ENCODE measurements at places on chromosomes 1 and 21. TPM values are rescaled to one million over a fixed set of nuclear protein-coding genes. Genes with fewer than 3 reads are reported as not detected.

DNA sequence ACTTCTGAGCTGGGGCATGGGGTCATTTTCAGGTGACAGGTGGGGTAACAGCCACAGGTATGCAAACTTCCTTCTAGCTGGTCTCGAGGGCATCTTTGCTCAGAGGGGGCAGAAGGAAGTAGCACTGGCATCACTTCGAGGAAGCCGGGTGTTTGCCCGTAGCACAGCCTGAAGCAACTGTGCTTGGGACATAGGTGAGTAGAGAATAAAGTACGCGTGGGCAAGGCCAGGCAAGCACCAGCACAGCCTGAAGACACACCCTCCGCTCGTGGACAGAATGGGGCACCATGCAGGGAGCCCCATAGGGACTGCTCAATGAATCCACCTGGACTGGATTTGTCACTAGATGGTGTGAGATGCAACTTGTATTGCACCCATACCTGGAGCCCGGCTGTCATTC, 167.1 kb downstream of the KCNJ6 start:
- no peak for DNase-seq

DNA sequence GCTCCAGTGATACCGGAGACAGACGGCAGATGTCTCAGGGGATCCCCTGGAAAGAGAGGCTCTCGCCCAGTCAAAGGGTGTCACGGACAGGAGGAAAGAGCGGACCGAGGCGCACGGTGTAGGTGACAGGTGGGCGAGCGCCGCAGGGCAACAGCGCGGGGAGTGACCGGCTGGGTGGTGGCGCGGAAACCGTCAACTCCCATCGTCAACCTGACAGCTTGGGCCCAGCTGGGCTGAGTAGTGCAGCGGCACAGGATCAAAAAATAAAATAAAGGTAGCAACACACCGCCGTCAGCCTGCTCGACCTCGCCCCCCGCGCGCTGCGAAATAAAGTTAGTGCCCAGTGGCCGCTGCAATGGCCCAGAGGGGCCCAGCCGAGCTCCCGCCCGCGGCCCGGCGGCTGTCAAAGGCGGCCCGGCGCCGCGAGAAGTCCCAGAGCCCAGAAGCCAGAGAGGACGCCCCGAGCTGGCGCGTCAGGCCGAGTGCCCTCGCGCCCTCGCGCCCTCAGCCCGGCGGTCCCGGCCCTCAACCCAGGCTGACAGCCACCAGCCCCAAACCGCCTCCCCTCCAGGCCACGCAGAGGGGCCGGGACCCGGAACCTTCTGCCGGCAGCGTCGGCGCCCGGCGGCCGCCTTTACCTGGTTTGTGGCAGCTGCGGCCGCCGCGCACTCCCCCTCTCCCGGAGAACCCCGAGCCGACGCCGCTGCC, at the start of gene LYST:
Gene LYST (minus strand): TSS at position 702 of the 708 bp plus-strand sequence. CDS start 36,489 bp downstream, outside the sequence.
- peak; percentile 20 for DNase-seq

DNA sequence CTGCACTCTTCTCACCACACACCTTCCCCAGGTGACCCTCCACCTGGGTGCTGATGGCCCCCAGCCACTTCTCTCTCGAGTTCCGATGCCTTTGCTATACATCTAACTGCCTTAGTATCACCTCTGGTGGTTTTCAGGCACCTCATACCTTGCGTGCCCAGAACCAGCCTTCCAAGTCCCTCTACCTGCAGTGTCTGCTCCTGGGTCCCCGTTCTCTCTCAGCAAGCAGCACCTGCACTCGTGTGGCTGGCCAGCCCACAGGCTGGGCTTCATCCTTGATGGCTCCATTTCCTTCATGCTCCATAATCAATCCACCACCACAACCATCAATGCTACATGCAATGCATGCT, 49.2 kb upstream of the EDN2 start:
- no peak for DNase-seq

GRCh38 chr21:31142600-31142999, 104.3 kb upstream of the KRTAP19-8 start:
- no peak for DNase-seq

DNA sequence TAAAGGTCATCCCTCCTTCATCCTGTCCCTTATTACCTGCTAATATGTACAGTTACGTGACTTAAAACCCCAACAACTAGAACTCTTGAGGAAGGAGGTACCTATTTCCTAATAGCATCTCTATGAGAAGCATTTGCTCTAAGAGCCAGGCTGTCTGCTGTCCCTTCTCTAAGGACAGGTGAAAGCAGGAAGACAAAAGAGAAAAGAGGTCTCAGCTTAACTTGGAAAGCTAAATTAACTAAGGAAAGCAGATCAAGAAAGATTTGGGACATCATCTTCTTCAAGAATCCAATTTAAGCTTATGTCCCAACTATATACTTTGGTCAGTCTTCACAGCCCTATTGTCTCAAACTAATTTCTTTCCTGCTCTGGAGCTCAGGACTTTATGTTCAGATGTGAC, 2.9 kb downstream of the EGLN1 start:
- DNase-seq: no peak

DNA sequence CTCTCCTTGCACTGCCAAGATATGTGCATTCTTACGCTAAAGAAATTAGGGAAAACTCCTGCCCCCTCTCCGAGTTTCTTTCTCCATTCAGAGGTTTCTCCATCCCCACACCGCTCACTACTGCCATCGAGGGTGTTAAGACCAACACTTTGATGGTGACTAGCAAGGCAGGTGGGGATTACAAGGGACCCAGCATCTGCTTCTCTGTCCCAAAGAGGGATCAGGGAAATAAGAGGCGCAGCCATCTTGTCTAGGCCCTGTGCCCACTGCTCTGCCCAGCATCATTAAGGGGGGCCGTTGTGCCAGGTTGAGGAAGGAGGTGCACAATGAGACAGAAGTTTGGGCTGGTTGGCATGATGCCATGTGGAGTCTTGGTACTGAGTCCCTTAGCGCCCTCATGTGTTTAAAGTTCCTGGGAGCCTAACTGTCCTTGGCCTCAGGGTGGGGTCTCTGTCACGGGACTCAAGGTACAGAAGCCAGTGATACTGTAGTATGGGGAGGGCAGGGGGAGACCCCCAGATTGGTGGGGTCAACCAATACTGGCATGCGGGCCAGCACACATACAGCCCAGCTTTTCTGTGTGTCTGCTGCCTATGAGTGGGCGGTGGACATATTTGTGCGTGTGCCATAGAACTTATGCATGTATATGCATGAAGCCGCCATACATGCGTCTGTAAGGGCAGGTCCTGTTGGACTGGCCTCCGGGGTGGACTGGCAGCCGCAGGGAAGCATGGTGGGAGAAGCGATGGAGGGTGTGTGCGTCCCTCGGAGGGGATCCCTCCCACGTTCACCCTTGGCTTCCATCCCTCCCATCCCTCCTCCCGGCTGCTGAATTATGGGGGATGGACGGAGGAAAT, 5.5 kb downstream of the EFNA3 start:
- no peak for DNase-seq

GRCh38 chr1:167145965-167146364, 52.1 kb downstream of the STYXL2 start:
- no peak for DNase-seq

DNA sequence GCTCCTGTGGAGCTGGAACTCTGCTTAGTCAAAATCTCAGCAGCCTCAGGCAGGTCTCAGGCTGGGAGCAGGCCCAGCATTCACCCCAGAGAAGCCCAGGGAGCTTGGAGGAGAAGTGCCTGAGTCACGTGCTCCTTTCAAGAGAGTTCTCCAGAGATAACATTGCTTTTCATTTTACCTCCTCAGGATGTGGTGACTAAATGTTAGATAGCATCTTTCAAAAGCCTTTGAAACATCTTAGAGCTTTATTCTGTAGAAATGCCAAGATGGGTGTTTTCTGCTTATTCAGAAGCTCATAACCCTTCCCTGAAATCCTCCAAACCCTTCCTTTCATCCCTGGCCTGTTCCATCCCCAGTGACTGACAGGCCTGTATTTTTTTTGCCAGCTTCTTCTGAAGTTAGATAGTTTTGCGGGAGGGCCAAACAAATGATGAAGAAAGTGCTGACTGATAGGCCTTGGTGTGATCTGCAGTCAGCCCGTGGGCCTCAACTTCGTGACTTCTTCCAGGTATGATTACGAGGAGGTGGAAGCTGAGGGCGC, 58.0 kb downstream of the PGM1 start:
- no peak for DNase-seq

GRCh38 chr1:22710701-22711049, at the start of gene EPHB2:
TSS of gene EPHB2 (plus strand) at chr1:22710839. CDS start at chr1:22710983, 144 bp downstream.
- DNase-seq: no peak

HSD3B2 gene
- 1.8 TPM for polyA plus RNA-seq

DNA sequence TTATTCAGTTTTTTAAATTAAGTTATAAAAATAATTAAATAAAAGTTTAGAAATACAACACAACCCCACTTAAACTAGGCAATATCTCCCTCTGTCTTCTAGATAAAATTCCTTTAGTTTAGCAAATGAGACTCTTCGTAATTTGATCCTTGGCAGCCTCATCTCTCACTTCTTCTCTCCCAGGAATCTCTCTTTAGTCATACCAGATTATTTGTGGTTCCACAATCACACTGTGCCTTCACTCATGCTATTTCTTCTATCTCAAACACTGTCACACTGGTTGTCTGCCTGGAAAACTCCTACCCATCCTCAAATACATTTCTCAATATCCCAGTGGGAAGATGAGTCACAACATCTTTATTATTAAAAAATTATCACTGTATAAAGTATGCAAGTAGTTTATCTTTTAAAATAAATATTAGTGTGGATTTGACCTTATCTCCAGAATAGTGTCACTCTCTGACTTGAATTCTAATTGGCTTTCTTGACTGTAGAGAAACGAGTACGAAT, 195.5 kb downstream of the KCNH1 start:
- DNase-seq: no peak

CADM3 gene
- 0.24 TPM for polyA plus RNA-seq

GRCh38 chr1:39124282-39124681, 80.2 kb upstream of the MACF1 start:
- no peak for DNase-seq

DNA sequence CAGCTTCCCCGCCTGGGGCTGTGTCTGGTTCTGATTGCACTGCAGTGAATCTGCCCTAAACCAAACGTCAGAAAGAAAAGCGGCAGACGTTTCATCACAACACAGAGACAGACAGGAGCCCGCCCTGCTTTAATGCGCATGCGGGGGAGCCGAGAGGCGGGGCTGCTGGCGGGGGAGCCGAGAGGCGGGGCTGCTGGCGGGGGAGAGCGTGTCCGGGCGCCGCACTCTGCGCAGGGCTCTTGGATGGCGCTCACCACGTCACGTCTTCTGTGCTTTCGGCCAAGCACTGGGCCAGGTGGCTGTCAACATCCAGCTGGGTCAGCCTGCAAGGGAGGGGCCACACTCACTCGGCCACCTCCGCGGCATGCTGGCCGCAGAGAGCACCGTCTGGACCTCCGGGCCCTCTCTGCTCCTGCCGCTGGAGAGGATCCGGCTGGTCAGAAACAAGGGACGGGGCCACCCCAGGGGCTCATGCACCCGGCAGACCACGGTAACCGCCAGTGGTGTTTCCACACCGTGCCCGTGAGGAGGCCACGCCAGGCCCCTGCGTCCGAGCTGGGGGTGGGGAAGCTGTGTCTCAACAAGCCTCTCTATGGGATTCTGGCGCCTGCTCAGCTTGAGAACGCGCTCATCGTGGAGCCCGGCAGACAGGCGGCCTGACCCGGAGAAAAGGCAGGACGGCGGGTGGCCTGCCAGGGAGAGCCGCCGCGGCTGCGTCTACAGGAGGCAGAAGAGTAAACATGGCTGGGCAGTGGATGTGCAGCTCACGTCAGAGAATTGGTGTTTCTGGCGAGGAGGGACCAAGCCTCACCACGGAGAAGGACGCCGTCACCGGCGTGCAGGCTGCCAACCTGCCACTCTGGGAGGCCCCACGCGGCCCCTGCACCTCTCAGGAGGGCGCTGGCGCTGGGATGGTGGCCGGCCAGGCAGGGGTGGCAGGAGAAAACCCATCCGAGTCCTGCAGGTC, 4.8 kb downstream of the FAAP20 start:
- peak; percentile 88 for DNase-seq

OR2M2 gene
- polyA plus RNA-seq: not detected

DNA sequence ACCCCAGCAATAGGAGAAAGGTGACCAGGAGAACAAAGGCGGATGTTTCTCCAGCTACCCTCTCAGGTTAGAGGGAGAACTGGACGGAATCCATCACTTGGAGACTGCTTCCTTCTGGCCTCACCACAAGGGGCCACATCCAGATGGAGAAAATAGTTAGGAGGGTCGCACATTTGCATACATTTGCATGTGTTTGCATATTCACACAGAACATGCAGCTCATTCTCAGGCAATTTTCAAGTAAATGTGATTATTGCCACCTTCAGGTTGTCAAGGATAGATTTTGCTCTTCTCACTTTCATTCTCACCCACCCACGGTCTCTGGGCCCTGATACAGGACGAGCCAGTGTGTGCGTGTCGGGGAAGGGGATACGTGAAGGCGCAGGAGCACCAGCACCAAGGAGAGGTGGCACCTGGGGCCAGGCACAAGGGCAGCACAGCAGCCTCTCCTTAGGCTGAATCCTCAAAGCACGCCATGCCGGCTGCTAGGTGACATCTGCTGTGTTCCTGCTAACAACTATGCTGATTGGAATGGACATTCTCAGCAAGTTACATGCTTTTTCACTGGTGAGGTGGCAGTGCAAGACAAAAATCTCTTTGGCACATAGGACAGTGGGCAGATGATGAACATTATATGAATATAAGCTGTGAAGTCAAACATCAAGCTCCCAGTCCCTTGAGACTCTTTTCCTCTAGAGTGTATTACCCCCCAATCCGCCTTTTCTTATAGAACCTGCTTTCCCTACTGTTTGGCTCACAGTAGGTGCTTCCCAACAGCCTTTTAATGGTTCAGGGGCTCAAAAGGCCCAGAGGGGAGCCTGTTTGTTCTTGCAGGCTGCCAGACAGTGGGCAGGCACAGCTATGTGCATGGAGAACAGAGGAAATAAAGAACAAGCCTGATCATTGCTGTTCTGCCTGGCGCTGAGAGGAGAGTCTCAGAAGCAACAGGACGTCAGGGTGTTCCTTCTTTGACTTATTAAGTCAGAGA, 14.3 kb downstream of the ACKR1 start:
- no peak for DNase-seq

DNA sequence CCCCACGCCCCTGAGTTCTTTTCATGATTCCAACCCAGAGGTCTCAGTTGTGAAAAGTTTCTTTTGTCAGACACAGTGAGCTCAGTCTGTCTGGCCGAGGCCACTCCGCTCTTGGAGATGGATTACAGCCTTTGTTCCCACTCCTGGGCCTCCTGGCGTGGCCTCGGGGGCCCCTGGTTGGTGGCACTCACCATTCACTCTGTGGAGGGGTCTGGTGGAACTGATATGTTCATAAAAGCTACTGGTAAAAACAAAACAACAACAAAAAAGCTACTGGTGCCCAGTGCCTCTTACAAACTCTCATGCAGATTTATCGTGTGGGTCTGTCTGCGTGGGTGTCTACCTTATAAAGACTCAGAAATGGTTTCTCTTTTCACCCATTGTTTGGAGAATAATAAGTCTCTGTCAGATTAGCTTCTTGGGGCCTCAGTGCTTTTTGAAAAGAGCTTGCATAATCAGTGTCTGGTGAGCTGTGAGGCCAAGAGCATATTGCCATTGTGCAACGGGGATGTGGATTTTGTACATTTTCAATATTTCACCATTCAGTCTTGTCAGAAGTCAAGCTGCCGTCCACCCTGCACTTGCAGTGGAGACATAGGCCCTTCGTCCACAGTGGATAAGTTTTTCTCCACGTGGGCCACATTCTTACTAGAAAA, 86.7 kb downstream of the GALNT2 start:
- no peak for DNase-seq

Measured in right renal pelvis (tissue), 4 donors.